NCI-H226 (cell line): ENCODE measurements at places on chromosomes 3 and 15.
A peak's percentile ranks its signal among the peaks of the same experiment; 100 is the strongest.

GRCh38 chr3:54347060-54347459 lies 224.7 kb downstream of the CACNA2D3 start:
- no peak for DNase-seq

- no peak for DNase-seq
Measured at GRCh38 chr3:78749056-78749455, 1018.7 kb downstream of the ROBO1 start.

GRCh38 chr15:74545776-74546656 lies 5.0 kb downstream of the ARID3B start:
- peak; percentile 100 for DNase-seq

DNA sequence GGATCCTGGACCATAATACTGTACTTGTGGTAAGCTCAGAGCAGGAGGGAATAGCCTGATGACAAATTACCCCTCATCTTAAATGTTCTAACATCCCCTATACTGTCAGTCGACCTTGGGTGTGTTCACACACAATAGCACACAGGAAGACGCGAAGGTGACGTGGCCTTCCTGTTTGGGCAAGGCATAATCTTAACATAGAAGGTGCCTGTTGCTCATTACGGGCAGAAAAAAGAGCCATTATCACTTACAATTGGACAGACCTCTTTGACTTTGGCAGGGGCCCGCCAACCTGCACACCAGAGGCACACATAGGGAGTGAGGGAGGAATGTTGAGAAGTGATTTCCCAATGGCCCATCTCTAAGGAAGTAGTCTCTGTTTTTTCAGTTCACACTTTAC lies 144.2 kb downstream of the ANO10 start:
- no peak for DNase-seq

DNA sequence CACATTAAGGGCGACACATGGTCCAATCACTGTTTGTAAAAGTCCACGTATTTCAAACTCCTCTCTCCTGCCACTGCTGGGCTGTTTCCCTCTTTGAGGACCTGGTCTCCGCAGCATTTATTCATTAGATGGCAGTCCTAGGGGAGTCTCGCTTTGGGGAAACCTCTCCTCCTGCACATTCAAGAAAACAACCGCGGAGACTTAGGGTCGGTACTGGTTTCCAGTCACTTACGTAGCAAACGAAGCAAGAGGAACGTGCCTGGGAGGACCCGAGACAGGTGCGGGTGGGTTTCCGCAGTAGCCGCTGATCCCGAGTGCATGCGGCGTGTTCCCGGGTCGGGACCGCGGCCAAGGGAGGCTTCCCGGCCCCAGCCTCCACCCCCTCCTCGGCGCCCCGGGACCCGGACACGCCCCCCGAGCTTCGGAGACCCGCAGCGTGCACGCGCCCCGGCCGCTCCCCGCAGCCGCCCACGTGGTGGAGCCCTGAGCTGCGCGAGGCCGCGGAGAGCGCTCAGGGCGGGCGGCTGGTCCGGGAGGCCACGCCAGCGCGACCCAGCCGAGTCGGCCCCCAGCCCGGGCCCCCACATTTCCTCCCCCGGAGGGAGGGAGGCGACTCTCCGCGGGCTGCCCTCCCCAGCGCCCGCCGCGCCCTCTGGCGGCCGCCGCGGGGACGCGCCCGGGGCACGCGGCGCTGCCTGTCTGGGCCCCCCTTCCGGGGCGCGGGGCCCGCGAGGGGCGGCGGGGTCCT lies 1.1 kb upstream of the IGF1R start:
- DNase-seq: peak; percentile 62

GRCh38 chr3:184953401-184953800 lies 141.4 kb downstream of the VPS8 start:
- no peak for DNase-seq

GRCh38 chr15:74794248-74794969 lies 12.5 kb downstream of the CSK start:
- DNase-seq: no peak

DNA sequence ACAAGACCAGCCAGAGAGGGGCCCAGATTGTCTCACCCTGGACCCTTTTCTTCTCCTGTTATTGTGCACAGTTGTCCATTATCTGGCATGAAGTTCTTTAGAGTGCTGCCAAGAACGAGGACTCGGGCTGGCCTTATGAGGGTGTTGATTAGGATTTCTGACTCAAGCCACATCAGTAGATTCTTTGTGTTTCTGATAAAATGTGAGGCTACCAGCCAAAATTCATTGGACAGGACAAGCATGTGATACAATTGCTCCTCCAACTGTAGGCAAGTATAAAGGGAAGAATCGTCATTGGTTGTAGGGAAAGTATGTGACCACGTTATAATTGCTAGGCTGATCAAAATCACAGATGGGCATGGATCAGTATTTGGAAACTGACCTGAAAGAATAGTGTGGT lies 99.2 kb upstream of the TMC3 start:
- DNase-seq: no peak

DNA sequence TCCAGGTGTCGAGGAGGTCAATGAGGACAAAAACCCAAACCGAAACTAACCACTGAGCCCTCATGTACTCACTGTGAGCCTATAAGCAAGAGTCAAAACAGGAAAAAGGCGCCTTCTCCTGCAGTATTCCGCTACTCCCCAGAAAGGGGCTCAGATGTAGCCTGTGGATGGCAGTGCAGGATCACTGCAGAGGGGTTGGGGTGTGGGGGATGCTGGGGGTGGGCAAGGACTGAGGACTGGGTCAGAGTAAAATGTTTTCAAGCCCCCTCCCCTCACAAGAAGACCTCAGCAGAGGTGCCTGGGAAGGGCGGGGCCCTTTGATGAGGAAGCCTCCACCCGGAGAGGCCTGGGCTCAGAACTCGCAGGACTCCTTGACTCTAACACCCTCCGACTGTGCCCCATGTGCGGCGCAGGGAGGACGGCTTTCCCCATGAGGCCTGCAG lies 170.1 kb downstream of the OSBPL10 start:
- DNase-seq: no peak

GRCh38 chr3:113927556-113927955 lies 20.3 kb upstream of the ZDHHC23 start:
- no peak for DNase-seq

DNA sequence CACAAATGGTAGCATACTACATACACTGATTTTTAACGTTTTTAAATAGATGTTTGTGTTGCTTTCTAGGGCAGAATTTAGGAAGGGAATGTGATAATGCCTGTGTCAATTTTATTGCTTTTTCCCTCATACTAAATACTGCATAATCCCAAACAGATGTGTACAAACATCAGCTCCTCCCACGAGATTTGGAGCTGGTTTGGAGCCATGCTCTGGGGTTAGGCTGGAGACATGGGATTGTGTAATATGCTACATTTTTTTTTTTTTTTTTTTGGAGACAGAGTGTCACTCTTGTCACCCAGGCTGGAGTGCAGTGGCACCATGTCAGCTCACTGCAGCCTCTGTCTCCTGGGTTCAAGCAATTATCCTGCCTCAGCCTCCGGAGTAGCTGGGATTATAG lies 80.1 kb downstream of the EBLN2 start:
- no peak for DNase-seq

- no peak for DNase-seq
Measured at GRCh38 chr15:33671456-33671855, 296.8 kb upstream of the CHRM5 start.
